ENCODE measurements at places on chromosomes 1 and 21.
A peak's percentile ranks its signal among the peaks of the same experiment; 100 is the strongest.

DNA sequence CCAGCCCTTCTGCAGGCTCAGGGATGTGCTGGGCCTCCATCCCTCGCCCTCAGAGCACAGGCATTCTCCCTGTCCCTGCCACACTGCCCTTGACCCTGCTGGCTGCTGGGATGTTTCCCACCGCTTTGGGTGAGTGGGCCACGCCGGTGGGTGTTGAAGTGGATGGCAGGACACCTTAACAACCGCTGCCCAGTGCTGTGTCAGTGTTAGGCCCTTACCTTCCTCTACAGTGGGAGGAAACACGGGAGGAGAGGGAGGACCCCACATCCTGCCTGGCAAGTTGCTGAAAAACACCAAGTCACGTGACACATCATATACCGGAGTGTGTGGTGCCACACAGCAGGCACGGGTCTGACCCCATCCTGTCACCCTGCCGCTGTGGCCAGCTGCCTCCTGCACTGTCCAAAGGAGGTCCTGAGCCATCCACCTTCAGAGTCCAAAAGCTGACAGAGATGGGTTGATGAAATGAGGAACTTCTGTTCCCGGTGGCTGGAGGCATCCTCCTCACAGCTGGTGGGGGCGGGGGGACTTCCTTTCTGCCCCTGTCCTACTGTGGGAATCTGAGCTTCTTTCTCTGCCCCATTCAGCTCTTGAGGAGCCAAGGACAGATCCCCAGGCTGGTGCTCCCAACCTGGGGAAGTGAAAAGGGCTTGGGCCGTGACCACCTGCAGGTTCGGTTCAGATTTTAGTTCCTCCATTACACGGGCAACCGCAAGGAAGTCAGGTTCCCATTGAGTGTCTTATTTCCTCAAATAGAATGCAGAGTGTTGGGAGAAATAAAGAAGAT is 3.2 kb upstream of the THEMIS2 start:
- peak; percentile 53 for DNase-seq

- no peak for DNase-seq
Measured at GRCh38 chr1:222275001-222275728, 272.7 kb downstream of the HHIPL2 start.

DNA sequence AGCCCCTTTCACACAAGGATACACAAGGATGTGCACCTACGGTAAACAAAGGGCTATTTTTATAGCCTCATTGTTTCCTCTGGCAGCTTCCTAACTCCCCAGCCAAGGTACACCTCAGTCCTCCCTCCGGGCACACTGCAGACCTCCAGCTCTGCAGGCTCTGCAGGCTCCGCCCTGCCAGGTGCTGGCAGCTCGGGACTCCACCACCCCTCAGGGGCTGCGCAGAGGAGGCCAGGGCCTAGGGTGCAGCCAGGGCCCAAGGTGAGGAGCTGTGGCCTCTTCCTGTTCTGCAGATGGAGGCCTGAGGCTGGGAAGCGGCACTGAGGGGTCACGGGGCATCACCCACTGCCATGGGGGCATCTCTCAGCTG is 19.8 kb upstream of the CLSTN1 start:
- no peak for DNase-seq

DNA sequence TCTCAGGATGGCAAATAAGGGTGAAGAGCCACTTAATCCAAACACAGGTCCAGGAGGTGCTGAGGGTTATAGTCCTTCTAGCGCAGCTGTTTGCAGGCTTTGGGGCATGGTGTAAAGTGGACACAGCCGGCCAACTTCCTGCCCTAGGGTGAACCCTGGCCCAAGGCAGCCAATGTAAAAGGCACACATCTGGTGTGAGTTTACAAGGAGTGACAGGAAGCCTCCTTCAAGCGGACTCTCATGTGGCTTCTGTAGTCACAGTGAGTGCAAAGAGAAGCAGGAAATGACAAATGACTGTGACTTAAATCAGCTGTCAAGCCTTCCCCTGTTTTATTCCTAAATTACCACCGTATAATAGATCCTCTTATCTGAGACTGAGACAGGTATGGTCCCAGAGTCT is 213.0 kb downstream of the CRB1 start:
- no peak for DNase-seq

- DNase-seq: no peak
Measured at GRCh38 chr1:172088256-172088655, 247.0 kb downstream of the DNM3 start.

DNA sequence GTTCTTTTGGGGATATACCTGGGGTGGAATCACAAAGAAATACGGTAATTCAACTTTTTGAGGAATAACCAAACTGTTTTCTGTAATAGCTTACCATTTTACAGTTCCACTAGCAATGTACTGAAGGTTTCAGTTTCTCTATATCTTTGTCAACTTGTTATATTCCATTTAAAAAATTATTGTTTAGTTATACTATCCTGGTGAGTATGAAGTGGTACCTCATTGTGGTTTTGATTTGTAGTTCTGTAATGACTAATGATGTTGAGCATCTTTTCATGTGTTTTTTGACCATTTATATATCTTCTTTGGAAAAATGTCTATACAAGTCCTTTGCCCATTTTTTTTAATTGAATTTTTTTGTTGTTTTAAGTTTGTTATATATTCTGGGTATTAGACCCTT is 39.4 kb downstream of the MAST2 start:
- no peak for DNase-seq

- DNase-seq: no peak
Measured at GRCh38 chr1:28087614-28088167, 719 bp downstream of the EYA3 start.

DNA sequence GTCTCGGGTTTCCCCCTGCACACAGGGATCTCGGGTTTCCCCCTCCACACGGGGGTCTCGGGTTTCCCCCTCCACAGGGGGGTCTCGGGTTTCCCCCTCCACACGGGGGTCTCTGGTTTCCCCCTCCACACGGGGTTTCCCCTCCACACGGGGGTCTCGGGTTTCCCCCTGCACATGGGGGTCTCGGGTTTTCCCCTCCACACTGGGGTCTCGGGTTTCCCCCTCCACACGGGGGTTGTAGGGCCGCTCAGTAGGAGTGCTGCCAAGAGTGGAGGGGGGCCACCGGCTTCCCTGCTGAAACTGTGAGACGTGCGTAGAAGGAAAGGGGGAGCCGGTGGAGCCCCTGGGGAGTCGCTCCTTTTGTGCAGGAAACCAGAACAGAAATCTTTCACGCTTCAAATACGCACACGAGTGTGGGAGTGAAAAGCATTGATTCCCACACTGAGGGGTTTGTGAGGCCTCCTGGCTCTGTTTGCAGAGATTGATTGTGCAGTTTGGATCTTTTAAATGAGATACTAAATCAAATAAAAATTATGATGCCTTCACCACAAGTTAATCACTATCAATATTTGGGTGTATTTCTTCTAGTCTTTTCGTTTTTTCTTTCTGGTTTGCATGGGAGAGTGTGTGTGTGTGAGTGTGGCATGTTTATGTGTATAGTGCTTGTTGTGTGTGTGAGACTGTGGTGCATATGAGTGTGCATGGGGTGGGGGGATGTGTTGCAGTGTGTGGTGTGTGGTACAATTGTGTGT is 54.3 kb upstream of the TRAPPC10 start:
- DNase-seq: no peak

- no peak for DNase-seq
Measured at GRCh38 chr1:154769193-154769895, 100.7 kb downstream of the KCNN3 start.

- DNase-seq: no peak
Measured at GRCh38 chr1:19361611-19362147, 49.6 kb downstream of the SLC66A1 start.

- DNase-seq: no peak
Measured at GRCh38 chr1:25106352-25106751, 126.0 kb downstream of the SYF2 start.

DNA sequence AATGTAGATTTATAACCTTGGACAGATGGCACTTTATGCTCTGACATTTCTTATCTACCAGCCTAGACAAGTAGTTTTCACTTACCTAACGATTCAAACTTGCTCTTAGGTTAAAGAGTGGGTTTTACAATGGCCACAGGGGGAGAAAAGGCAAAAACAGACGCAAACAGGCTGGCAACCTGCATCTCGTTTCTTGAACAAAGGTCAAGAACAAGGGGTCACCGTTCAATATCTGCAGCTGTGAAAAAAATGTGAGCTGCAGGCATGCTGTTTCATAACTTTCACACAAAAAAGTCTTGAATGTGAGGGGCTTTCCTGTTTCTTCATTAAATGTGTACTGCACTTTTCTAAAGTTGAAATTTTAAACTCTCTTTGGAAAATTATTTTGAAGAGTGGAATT is 49.4 kb downstream of the SYDE2 start:
- DNase-seq: no peak

- DNase-seq: no peak
Measured at GRCh38 chr1:54463259-54464030, 57.3 kb upstream of the SSBP3 start.

- DNase-seq: no peak
Measured at GRCh38 chr1:107110326-107110725, 30.5 kb upstream of the NTNG1 start.

DNA sequence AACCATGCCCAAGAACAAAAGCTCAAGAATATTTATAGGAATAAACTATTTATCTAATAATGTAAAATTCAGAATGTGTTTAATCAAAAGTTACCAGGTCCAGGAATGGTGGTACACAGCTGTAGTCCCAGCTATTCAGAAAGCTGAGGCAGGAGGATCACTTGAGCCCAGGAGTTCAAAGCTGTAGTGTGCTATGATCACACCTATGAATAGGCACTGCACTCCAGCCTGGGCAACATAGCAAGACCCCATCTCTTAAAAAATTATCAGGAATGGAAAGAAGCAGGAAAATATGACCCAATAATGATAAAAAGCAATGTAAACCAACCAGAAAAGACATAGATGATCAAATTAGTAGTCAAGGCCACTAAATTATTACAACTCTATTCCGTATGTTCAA is 62.2 kb upstream of the DR1 start:
- DNase-seq: no peak

GRCh38 chr1:247322442-247322841 is 9.2 kb downstream of the ZNF496 start:
- no peak for DNase-seq

DNA sequence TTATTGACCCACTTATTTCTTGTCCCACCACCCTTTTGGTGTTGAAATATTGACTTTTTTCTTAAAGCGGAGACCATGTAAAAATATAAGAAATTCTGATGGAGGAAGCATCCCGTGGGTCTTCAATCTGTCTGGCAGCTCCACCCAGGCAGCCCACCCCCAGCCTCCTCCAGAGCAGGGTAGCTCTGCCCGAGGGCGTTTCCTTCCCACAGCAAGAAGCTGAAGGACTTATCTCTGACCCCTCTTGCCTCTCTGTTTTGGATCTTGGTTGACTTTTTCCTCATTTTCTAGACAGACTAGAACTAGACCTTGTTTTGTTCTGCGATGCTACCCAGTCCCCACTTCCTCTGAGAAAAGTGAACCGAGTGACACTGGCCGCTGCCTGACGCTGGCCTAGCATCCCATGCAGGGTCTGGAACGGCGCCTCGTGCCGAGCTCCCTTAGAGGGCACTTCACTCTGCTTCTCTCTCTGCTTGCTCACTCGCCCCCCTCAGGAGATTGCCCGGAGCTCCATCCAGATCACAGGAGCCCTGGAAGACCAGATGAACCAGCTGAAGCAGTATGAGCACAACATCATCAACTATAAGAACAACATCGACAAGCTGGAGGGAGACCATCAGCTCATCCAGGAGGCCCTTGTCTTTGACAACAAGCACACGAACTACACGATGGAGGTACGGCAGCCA is 40.4 kb upstream of the MTR start:
- no peak for DNase-seq

All from stimulated activated CD8-positive, alpha-beta memory T cell treated with anti-CD3 and anti-CD28 coated beads, Interleukin-2, amount 100 ng/mL, for 1 hour (primary cell).